ENCODE measurements at places on chromosomes 1 and 21.

DNA sequence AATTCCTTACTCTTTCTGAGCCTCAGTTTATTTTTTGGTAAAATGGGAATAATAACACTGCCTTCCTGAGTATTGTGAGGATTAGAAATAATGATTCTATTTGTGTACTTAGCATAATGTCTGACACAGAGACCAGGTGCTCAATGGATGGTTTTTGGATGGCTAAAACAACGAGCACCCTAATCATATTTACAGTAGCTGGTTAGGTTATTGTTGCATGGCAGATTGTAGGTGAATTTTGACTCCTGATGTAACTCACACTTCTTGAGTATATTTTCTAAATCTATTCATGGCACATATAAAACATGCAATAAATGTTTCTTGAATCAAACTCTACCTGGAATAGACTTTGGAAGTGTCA, 11.9 kb upstream of the DUSP10 start:
- DNase-seq, result no peak

DNA sequence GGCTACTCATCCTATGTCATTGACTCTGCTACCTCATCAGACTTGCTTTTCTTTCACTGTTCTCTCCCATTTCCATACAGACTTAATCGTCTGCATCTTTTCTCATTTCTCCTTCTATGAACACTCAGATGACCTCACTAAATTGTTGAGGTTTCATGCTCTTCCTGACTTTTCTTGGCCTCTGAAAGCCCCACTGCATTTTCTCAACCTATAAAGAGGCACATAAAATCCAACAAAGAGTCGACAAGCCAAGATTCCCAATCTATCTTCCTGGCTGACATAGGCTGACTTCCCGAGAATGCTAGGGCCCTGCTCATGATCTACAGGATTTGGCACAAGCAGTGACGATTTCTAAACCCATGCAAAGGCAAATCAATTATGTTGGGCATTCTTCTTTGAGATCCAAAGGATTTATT, 280.8 kb upstream of the DPYD start:
- DNase-seq, result no peak

DNA sequence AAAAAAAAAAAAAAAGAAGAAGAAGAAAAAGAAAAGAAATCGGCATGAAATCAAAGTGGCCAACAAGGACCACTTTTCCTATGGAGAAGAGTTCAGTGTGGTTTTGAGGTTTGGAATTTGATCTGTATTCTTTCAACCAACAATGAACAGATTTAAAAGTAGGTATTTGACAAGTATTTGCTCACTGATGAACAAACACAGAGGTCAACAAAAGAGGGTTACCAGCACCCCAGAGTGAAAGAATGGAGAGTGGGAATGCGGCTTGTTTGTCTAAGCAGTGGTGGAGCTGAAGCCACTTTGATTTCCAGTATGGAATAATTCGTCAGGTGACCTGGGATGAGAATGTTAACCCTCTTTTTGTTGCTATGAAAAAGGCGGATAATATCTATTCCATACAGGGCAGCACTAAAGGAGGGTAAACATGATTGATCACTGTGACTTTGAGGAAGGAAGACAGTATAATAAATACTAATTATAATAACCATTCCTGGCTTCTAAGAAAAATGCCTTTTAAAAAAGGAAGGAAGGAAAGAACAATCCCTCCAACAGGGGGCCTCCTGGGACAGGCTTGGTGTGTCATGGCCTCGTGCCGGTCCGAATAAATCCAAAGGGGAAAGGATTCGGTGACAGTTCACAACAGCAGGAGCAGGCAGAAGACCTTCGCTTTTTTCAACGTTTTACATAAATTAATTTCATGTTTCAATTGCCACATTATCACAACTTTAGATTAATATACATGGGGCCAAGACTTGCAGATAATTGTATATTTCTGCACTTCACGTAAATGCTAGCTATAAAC, 37.2 kb upstream of the SIM2 start:
- DNase-seq, result no peak

DNA sequence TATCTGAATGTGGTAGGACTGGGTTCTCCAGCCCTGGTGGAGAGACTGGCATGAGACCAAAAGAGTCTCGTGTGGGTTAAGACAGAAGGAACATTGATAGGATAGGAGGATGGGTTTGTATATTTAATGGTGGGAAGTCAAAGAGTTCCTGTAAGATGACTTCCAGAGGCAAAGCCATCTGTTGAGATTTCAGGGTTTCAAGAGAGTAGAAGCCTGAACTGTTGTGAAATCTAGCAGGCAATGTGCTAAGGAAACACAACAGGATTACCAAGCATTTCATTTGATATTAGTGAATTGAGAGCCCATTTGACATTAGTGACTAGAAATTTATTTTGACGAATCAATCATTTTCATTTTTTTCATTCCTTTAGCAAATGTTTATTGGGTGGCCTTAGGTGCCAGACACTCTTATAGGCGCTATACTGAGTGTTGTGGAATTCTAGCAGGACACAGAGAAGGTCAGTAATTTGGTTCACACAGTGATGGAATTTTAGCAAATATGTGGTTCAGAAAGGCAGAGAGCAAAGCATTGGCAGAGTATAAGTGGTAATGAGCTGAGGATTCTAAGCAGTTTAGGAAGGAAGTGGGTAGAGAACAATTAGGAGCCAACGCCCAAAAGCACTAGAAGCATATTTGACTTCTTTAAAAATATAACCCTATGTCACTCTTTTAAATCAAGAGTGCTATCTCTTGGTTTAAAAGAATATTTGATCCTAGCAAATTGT, 149.3 kb downstream of the AK5 start:
- DNase-seq, result no peak

DNA sequence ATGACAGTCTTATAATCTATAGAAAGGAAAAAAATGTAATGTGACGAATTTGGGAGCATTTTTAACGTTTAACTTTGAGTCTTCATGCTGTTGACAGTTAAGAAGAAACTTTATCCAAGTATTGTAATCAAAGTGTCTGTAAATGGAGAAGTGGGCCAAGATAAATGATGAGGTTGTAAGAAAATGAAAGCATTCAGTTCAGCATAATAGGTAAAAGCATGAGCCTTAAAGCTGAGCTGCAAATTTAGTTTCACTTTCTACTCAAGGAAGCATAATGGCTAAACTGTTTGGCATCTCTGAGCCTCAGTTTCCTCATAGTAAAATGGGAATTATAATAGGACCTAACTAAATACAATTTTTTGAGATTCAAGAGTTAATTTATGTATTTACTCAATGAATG, 1554.8 kb downstream of the KCNT2 start:
- no peak for DNase-seq

- peak; percentile 64 for DNase-seq
Measured at GRCh38 chr21:29181799-29182470, 51.5 kb downstream of the MAP3K7CL start.

- DNase-seq, result no peak
Measured at GRCh38 chr1:59156526-59157199, 140.2 kb upstream of the FGGY start.

GRCh38 chr1:94068999-94069918, 51.7 kb downstream of the ABCA4 start:
- DNase-seq, result peak; percentile 55

GRCh38 chr1:83996191-83996590, 2.7 kb downstream of the TTLL7 start:
- DNase-seq, result no peak

GRCh38 chr1:3483801-3484444, 29.5 kb downstream of the ARHGEF16 start:
- DNase-seq, result no peak

- DNase-seq, result no peak
Measured at GRCh38 chr1:68484618-68485017, 12.3 kb downstream of the DEPDC1 start.

- no peak for DNase-seq
Measured at GRCh38 chr1:165235155-165235776, 121.2 kb downstream of the LMX1A start.

DNA sequence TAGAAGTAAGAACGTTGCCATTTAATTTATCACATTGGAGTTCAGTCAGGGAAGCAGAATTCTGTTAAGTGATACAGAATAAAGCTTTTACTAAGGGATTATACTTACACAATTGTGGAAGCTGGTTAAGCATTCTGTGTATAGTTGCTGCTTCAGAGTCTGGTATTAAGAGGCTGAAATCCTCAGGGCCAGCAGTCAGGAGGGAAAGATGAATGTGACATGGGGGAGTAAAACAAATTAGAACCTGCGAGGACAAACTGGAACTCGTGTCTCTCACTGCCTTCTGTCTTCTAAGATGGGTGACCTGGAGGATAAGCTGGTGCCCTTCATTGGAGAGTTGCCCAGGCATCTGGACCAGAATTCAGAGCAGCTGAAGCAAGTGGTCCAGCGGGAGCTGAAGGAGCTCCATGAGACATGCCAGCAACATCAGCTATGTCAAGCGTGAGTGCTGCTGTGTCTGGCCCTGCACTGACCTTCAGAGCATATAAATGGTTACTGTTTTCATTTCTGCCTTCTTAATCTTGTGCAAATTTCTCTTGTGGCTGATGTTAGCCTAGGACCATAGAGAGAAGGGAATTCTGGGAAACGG, 23.0 kb downstream of the MARK1 start:
- no peak for DNase-seq

GRCh38 chr1:75203415-75204277, 69.5 kb downstream of the LHX8 start:
- DNase-seq, result peak; percentile 2

GRCh38 chr1:62417351-62417999, 19.4 kb upstream of the USP1 start:
- DNase-seq, result no peak

DNA sequence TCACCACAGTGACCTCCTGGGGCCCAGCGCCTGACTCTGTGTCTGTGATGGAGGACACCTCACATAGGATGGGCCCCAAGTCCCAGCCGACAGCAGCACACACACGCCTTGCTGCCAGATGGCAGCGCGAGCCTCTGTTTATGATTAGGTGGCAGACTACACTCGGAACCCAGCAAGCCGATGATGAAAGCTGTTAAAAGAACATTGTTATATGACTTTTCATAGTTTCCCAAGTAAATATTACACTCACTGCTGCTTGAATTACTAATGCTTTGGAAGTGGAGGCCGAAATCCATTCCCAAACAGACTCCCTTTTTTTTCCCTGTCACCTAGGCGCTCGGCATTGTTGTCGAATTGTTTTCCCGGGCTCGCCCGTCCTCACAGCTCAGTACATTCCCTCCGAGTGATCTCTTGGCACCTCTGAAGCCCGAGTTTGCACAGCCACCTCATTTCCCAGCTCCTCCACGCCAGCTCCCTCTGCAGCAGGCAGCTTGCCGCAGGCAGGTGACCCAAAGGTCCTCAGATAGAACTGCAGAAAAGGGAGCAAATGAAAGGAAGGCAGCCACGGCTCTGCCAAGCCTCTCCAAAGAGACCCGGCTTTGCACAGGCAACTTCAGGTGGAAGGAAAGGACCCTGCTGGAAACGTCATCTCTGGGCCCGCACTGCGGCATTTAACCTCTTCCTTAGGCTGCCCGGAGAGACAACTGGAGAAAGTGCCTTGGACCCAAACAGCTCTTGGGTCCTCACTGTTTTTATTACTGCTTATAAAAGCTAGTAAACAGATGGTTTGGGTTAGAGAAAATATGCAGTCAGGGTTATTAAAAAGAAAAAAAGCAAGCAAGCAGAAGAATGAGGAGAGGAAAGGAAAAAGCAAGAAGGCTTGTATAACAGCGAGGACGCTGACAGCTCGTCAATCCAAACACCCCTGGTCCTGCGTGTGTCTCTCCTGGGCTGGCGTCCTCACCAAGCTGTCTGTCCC, 72.2 kb upstream of the SLC25A33 start:
- DNase-seq, result no peak

- no peak for DNase-seq
Measured at GRCh38 chr1:74286414-74286813, 51.2 kb downstream of the TNNI3K start.

DNA sequence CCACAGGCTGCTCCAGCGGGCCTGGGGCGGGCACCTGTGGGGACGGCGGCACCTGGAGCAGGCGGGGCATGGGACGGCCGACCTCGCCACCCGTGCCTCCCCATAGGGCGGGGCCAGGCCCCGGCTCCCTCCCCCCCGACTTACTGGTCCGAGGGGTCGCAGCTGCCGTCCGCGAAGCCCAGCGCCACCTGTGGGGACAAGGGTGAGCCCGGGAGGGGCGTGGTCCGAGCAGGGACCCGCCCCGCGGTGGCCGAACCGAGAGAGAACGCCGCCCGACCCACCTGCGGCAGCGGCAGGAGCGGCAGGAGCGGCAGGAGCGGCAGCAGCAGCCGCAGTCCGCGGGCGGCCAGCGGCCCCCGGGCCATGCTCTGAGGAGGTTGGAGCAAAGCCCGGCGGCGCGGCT, at the start of gene TMEM52:
TMEM52 (minus strand) TSS at position 379 of the 403 bp plus-strand sequence; CDS start at position 365, 14 bp downstream.
- no peak for DNase-seq

DNA sequence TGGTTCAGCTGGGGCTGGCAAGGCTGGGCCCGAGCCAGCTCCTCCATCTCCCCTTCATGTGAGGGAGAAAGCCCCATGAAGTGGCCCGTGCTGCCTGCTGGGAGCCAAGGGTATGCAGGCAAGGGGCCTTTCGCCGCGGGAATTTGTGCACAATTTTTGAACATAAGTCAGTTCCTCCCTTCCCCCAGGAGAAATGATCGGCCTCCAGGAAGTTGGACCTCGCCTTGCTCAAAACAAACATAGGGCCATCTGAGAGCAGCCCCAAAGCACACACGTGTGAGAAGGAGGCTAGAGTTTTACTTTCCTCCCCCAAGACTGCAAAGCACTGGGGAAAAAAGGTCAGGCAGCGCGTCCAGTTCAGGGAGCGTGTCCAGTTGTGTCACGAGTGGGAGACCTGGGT, 64.7 kb downstream of the PRDM16 start:
- no peak for DNase-seq

DNA sequence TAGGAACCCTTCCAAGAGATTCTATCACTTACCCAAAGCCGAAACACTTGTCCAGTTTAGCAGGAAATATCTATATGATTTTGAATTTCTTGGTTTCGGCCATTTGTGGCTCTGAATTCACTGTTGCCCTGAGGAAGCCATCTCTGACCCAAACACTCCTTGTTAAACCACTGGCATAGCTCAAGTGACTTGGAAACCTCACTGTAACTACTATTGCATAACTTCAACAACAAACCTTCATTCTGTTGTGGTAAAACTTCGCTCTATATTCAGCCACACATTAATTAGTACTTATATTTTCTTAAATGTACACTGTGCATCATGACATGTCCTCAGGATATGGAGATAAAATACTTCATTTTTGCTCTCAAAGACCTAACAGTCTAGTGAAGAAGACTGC, 63.2 kb downstream of the ST6GALNAC3 start:
- no peak for DNase-seq

DNA sequence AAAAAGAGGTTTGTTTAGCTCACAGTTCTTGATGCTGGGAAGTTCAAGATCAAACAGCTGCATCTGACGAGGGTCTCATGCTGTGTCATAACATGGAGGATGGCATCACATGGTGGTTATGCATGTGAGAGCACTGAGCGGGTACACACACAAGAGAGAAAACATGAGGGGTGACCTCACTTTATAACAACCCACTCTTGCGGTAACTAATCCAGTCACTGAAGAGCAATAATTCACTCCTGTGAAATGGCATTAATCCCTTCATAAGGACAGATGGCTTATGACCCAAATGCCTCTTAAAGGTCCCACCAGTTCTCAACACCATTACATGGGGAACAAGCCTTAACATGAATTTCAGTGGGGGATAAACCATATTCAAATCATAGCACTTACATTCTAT, 23.2 kb upstream of the CHIT1 start:
- DNase-seq, result no peak
